Fibroblast of skin of right biceps (primary cell): ENCODE measurements at places on chromosomes 1 and 21.
A peak's percentile ranks its signal among the peaks of the same experiment; 100 is the strongest.

DNA sequence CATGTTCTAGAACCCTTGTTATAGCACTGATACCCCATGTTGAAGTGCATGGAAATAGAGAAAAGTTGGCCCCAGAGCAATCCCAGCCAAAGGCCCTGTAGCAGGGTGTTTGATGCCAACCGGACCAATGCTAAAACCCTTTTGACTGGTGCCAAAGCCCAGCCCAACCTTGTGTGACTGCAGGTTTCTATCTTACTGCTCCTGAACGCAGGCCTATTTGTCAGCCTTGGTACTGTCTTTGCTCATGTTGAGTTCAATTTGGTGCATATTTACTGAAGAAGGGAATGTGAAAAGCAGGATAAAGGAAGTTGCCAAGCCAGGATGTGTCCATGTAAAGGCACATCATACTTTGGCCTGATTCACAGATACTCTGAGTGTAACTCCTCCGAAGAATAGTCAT lies 51.7 kb upstream of the NFASC start:
- DNase-seq, result no peak

- no peak for DNase-seq
Measured at GRCh38 chr1:66752671-66753371, 562 bp downstream of the DYNLT5 start.

GRCh38 chr1:59481881-59482505 lies 185.1 kb downstream of the FGGY start:
- DNase-seq, result peak; percentile 43

- DNase-seq, result no peak
Measured at GRCh38 chr1:9121496-9122409, 7.1 kb downstream of the GPR157 start.

- no peak for DNase-seq
Measured at GRCh38 chr1:178243119-178243518, 149.2 kb downstream of the RASAL2 start.

DNA sequence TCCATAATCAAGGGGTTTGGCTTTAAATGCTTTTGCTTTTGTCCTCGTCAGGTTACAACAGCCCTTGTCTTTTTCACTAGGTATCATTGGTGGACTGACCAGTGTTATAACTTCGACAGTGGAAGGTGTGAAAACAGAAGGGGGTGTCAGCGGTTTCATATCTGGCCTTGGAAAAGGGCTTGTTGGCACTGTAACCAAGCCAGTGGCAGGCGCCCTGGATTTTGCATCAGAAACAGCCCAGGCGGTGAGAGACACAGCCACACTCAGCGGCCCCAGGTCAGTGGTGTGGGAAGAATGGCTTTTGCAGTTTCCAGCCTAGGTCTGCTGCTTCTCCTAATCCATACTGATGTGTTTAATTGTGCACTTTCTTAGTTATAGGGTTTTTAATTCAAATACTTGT lies 157.9 kb downstream of the DHRS3 start:
- DNase-seq, result no peak

GRCh38 chr1:7616953-7617352 lies 154.1 kb upstream of the VAMP3 start:
- no peak for DNase-seq

GRCh38 chr1:116259663-116260062 lies 113.4 kb upstream of the ATP1A1 start:
- DNase-seq, result no peak

- no peak for DNase-seq
Measured at GRCh38 chr1:44296806-44297205, 58.3 kb downstream of the ERI3 start.

DNA sequence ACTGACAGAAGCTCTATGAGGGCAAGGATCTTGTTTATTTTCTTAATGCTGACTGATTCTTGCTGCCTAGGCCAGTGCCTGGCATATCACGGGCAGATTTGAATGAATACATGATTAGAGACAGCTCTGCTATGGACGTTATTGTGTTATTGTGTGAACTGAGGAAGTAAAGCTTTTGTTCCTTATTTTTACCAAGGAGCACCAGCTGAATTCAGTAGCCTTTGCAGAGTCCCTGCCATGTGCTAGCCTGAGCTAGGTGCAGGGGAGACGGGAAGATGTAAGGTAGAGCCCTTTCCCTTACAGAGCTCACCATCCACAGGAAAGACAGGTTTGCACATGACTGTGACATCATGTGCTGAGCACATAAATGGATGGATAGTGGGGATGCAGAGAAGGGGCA lies 36.0 kb upstream of the SCMH1 start:
- DNase-seq, result no peak

GRCh38 chr1:233672732-233673131 lies 58.8 kb downstream of the KCNK1 start:
- no peak for DNase-seq

GRCh38 chr1:11543796-11544195 lies 64.8 kb downstream of the DISP3 start:
- DNase-seq, result no peak

DNA sequence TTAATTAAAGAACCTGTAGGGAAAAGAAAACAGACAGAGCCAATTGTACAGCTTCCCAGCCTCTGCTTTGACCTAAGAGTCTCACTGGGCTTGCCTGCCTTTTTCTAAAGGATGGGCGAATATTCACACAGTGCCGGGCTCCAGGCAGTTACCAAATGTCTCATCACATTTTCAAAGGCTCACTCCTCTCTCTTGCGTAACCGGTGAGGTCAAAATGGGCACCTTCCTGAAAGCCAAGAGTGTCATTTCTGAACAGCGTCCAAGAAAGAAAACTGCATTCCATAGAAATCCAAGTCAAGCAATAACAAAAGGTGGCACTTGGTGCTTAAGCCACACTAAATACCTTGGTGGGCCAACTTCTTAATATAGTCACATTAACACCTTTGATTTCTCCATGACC lies 710 bp upstream of the PALMD start:
- DNase-seq, result peak; percentile 53

- DNase-seq, result no peak
Measured at GRCh38 chr1:182889997-182890396, 50.9 kb downstream of the DHX9 start.

GRCh38 chr21:34698270-34699015 lies 29.6 kb downstream of the CLIC6 start:
- DNase-seq, result no peak

- DNase-seq, result no peak
Measured at GRCh38 chr1:198879711-198880306, 241.0 kb downstream of the PTPRC start.

DNA sequence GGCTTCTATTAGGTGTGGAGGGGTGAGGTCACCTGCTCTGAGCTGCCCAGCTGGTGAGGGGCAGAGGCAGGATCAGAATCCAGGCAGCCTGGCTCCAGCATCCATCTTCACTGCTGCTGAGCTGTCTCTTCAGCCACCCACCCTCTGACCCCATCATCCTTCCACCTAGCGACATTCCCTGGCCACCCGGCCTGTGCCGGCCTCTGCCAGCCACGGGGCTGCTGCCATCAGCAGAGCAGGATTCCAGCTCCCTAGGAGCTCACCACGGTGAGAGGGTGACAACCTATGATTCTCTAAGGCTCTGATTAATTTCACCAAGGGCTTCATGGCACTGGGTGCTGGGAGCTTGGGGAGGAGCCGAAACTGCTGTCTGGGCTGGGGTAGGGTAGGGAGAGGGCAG lies 32.1 kb downstream of the ALPL start:
- DNase-seq, result no peak

GRCh38 chr1:40594187-40594531 lies 62.7 kb downstream of the ZNF684 start:
- no peak for DNase-seq

GRCh38 chr21:33444499-33444898 lies 35.3 kb downstream of the TMEM50B start:
- no peak for DNase-seq

DNA sequence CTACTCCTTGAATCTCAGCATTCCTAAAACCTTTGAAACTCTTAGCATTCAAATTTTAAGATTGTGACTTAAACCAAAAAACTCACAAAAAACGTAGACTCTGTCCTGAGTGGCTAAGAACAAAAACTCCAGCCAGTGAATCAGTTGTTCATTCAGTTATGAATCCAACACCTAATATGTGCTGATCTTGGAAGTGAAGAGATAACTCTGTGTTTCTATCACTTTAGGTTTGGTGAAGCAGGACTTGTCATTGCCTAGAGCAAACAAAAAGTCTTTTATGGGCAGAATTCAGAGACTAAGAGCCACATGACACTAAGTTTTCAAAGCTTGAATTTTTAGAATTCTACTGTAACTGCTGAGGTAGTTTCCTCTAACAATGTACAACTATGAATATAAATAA lies 10.4 kb upstream of the GPR137B start:
- no peak for DNase-seq

- peak; percentile 44 for DNase-seq
Measured at GRCh38 chr1:198892065-198892464, 253.2 kb downstream of the PTPRC start.

DNA sequence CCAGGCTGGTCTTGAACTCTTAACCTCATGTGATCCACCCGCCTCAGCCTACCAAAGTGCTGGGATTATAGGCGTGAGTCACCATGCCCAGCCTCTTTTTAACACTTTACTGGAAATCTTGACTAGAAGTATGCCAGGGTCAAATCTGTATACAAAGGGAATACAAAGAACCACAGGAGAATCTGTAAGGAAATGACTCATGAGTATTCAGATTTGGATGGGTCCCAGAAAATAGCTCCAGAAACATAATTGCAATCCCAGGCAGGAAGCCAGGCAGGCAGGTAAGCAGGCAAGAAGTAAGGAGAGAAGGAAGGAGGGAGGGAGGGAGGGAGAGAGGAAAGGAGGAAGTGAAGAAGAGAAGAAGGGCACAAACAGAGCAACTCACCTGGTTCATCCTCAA lies 22.8 kb upstream of the TIAM1 start:
- DNase-seq, result peak; percentile 94

DNA sequence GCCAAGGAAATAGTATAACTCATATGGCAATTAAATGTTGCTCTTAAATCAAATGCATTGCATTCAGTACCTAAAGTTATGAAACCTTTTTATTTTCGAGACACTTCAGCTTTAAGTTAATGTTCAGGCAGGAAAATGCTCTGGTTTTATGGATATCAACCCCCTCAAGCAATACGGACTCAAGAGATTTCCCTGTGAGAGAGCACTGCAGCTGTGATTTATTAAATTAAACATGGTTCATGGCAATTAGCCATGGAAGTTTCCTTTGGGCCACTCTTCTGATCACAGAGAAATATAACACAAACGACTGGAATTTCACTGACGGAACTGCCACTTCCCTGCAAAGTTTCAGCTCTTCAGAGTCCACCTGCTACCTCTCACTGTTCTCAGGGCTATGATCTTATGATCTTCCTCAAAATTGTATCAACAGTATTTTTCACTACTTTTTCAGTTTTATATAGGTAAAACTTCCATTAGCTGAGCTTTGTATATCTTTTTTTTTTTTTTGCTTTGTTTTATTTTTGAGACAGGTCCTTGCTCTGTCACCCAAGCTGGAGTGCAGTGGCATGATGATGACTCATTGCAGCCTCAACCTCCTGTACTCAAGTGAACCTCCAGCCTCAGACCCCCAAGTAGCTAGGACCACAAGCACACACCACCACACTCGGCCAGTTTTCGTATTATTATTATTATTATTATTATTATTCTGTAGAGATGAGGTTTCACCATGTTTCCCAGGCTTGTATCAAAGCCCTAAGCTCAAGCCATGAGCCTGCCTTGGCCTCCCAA lies 923.1 kb upstream of the TMPRSS15 start:
- no peak for DNase-seq

GRCh38 chr1:42008264-42008663 lies 89.5 kb upstream of the HIVEP3 start:
- no peak for DNase-seq

GRCh38 chr1:156652131-156652991 lies 10.4 kb downstream of the BCAN start:
- DNase-seq, result peak; percentile 52

GRCh38 chr1:76443217-76443616 lies 368.7 kb downstream of the ST6GALNAC3 start:
- no peak for DNase-seq

DNA sequence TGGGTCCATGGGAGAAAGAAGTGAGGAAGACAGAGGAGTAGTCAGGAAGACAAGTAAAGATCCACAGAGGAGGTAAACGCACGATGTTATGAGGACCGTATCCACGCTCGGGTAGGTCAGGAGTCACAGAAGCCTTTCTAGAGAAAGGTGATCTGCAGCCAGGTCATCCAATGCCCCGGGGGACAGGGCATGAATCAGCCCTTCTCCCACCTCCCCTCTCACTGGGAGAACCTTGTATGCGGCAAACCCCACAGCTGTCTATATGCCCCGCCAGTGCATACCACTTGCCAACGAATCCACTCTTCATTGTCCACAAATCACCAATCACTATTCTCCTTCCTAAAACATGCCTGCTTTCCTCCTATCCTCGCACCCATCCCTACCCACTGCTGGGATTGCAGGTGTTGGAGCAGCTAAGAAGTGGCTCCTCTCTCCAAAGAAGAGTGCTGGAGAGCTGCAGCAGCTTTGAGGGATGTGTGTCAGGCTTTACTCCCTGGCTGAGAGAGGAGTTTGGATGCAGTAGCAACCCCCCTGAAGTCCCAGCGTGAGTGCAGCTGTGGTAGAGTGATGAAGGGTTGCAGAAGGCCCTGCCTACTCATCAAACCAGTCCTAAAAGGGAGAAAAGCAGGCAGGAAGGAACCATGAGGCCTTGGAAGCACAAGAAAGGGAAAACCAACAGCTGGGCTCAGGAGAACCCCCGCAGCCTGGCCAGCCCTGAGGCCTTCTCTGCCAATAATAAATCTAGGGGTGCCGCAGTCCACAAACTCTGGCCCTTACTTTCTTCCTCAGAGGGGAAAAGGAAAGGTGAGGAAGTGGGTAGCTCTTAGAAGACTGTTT lies 102.2 kb upstream of the GADD45A start:
- peak; percentile 38 for DNase-seq

GRCh38 chr1:35390600-35391494 lies 122.3 kb downstream of the ZMYM4 start:
- no peak for DNase-seq

- no peak for DNase-seq
Measured at GRCh38 chr1:206074839-206075238, 21.9 kb downstream of the RHEX start.

DNA sequence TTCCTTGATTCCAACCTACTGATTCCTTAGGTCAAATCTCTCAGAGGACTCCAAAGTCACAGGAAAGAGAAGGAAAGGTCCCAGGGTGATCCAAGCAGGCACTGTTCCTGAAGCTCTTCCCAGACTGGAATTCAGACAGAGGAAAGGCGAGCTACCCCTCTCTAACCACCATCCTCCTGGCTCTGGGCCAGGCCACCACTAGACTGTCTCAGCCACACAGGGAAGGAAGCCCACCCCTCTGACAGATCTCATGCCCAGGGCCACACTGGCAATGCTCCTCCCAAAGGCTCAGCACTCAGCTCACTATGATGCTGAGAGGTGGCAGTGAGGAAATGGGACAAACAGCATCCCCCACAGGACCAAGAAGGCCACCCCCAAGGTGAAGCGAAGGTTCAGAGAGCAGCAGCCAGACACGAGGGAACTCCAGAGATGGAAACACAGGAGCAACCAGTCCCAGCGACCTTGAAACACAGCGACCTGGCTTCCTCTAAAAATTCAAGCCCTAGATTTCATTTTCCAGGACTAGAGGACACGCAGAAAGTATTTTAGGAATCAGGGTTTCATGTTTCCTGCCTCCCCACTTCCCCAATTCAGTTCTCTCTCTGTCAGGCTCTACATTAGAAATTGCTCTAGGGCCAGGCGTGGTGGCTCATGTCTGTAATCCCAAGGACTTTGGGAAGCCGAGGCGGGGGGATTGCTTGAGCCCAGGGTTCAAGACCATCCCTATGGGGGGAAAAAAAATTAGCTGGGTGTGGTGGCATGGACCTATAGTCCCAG lies 18.8 kb downstream of the PIK3C2B start:
- DNase-seq, result peak; percentile 35
